Inflammatory macrophage treated with lipopolysaccharide for 4 hours (primary cell): ENCODE measurements at places on chromosomes 11 and 22.

DNA sequence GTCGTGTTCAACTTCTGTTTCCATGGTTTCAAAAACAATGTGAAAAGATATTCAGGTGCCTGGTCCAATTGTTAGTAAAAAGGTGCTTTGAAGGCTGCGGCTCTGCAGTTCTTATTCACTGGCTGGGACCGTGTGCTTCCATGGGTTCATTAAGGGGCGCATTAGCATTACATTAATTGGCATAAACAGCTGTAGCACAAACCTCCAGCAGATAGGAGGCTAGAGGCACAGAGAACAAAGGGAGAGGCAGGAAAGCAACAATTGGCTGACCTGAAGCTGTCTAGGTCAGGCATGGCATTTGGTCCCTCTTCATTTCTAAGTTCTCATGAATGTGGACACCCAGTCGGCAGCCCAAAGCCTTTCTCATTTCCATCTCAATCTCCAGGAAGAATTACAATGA, 16.6 kb downstream of the PAK1 start:
- no peak for DNase-seq

DNA sequence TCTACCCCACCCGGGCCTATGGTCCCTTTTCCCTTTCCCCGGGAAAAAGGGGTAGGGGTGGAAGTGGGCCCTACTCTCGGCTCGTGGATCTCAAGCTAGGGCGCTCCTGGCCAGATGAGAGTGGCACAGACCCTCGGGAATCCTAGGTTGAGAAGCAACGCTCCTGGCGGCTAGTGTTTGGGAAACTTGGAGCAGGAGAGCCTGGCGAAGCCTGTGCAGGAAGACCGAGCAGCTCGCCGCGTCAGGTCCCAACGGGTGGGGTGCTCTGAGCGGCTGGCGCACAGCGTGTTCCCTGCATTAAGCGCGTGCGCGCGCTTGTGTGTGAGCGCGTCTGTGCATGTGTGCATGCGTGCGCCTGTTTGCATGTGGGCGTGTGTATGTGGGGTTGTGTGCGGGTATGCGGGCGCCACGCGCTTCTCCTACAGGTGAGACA, 7.1 kb upstream of the FLI1 start:
- peak; percentile 16 for DNase-seq

DNA sequence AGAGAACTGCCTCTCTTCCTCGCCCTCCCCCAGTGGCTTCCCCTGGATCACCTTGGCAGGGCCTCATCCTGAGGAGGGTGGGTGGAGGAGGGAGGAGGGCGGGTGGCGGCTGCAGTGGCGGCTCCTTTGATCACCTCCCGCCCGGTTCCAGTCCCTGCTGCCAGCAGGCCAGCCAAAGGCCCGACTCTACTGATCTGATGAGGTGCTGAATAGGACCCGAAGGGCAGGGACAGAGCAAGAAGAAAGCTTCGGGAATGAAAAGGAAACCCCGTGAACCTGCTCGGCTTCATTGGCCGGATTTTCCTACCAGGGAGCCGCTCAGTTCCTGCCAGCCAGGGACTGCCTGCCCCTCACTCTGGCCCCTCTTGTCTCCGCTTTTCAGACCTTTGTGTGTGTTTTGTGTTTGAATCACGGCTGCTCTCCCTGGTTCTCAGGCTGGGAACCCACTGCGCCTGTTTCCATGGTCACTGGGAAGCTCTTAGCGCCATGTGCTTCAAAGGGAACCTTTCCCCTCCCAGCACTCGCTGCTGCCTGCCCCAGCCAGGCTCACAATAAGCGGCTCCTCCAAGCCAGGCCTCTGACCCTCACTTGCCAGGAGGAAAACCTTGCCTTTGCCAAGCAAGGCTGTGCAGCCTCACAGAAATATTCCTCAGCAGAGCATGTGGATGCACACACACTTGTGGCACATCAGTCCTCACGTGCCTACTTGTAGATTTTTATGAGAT, 56.8 kb downstream of the C22orf31 start:
- DNase-seq: no peak

DNA sequence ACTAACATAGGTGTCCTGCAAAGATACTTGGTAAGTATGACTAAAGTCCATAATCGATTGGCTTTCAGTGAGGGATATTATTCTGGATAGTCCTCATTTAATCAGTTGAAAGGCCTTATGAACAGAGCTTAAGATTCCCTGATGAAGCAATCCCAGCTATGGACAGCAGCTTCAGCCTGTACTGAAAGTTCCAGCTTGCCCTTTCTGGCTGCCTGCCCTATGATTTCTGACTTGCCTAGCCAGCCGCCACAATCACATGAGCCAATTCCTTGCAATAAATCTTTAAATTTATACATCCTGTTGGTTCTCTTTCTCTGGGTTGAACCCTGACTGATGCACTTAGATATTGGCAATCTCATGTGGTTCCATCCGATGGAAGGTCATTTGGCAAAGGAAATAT, 759.0 kb upstream of the API5 start:
- no peak for DNase-seq

GRCh38 chr11:84022695-84023094, 736.5 kb upstream of the CCDC90B start:
- no peak for DNase-seq

DNA sequence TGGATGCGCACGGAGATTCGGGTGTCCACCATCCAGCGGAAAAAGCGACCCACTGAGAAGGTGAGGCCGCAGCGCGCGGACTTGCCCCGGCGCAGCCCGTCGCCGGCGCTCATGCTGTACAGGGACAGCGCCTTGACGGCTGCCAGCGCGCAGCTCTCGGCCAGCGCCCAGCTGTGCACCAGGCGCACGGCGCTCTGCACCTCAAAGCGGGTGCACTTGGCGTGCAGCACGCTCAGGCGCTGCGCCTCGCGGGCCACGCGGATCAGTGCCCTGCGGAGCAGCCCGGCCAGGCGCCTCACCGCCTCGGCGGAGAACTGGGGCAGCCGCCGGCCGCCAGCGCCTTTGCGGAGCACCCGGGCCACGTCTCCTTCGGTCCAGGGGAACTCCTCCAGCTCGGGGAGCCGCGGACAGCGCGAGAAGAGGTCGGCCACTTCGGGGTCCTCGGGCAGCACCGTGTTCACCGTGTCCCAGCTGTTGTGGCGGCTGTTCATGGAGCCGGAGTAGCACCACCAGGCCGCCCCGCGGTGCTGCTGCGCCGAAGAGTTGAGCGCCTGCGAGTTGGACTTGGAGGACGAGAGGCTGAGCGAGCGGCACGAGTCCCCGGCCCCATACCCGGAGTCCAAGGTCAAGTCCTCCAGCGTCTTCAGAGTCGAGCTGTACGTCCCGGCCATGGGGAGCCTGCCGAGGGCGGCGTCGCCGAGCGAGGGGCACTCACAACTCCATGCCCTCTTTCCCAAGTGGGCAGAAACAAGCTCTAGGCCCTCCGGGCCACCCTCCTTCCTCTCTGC, 703 bp downstream of the ABTB2 start:
- peak; percentile 54 for DNase-seq

- no peak for DNase-seq
Measured at GRCh38 chr11:119344291-119345010, 2.1 kb downstream of the MFRP start.

DNA sequence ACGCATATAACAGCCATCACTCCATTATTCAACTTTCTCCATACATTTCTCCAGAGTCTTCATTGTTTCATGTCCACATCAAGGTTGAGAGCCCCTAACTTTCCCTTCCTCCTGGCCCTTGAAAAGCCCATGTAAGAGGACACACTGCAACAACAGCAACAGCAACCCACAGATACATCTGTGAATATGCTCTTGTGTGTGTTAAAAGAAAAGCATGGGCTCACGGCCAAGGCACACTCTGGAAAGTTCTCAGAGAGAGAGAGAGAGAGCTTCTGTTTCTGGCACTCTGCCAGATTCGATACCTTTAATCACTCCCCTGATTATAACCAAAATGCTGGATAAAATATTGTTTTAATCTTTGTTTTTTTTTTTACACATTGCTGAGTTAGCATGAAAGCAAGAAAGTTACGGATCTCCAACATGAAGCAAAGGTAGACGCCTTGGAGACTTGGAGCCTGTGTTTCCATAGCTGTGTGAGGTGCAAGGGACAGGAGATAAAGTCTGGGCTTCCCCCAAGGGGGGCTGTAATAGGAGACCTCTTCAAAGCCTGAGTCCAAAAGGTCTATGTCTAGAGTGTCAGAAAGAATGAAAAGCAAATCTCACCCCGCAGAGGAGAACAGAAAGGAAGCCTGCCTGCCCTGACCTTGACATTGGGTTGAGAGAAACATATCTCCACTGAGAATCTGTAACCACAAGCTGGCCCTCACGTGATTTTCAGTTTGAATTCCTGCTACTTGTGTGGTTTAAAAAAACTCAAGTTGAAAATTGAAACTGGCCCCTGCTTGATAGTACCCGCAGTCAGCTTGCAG, 33.7 kb upstream of the MPPED1 start:
- peak; percentile 23 for DNase-seq

- no peak for DNase-seq
Measured at GRCh38 chr22:33180356-33180755, 122.2 kb upstream of the SYN3 start.

DNA sequence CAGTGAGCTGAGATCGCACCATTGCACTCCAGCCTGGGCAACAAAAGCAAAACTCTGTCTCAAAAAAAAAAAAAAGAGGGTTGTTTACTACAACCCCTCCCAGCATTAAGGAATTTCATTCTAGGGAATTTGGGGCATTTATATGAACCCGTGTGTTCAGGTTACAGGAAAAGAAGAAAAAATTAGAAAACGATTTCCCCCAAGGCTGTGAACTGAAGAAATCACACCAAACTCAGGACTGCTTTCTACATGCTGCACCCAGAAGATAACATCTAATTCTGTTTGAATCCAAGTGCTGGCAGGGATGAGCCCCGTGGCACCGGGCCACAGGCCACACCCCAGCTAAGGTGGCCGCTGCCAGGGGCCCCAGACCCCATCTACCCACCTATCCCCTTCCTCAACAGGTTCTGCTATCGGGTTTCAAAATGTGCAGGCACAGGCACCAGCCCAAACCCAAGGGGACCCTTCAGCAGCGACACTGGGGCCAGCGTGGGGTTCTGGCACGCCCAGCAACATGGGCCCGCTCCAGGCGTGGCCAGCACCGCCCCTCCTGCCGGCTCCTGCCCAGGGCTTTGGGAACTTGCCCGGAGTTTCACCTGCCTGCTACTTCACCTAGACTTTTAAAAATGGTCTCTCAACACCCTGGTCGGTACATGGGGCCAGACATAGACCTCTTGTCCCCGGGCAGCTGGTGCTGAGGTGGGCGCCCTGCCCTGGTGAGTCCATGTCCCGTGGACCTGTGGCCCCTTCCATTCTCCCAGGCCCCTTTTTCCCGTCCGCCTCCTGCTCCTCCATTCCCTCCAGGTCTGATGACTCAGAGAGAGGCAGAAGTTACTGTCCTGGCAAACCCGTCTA, 11.8 kb downstream of the CELSR1 start:
- no peak for DNase-seq

DNA sequence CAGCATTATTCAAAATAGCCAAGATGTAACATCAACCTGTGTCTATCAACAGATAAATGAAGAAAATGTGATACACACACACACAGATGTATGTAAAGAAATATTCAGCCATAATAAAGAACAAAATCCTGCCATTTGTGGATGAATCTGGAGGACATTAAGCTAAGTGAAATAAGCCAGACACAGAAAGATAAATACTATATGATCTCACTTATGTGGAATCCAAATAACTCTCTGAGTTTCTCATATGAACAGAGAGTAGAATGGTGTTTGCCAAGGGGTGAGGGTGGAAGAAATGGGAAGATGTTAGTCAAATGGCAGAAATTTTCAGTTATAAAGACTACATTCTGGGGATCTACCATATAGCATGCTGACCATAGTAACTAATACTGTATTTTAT, 224.2 kb downstream of the GUCY1A2 start:
- DNase-seq: no peak

GRCh38 chr22:46501701-46502100, 35.7 kb downstream of the CELSR1 start:
- peak; percentile 58 for DNase-seq

DNA sequence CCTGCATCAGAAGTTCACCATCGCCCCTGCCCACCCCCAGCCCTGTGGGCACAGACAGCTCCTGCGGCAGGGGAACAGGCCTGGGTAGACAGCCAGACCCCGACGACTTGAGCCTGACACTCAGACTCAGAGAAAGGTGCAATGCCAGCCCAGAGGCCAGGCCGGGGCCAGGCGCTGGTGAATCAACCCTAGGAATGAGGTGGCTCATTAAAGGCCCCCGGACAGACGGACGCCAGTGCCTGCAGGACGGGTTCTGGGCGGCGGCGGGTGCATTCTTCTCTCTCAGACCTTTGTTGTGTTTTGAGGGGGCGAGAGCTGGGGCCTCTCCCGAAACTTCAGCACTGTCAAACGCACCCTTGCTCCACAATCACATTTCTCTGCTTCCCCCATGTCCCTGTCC, 5.6 kb downstream of the OVOL1 start:
- DNase-seq: no peak

- DNase-seq: no peak
Measured at GRCh38 chr22:17970201-17970708, 54.1 kb downstream of the MICAL3 start.

DNA sequence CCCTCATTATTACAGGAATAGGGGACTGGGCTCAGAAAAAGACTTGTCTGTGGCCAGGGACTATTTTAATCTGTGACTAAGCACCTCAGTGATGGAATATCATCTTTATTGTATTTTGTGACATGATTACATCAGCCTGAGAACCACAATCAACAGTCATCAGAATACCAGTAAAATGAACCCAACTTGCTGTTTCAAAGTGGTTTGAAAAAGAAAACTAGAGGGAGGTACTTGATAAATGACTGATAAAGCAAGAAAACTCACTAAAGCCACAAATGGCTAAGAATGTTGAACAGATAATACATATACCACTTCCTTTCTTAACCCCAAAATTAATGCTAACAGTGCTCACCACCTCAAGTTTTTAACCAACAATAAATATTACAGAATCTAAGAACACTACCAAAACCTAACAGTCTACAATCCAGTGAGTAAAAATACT, 155.7 kb downstream of the ATG16L2 start:
- DNase-seq: peak; percentile 69

DNA sequence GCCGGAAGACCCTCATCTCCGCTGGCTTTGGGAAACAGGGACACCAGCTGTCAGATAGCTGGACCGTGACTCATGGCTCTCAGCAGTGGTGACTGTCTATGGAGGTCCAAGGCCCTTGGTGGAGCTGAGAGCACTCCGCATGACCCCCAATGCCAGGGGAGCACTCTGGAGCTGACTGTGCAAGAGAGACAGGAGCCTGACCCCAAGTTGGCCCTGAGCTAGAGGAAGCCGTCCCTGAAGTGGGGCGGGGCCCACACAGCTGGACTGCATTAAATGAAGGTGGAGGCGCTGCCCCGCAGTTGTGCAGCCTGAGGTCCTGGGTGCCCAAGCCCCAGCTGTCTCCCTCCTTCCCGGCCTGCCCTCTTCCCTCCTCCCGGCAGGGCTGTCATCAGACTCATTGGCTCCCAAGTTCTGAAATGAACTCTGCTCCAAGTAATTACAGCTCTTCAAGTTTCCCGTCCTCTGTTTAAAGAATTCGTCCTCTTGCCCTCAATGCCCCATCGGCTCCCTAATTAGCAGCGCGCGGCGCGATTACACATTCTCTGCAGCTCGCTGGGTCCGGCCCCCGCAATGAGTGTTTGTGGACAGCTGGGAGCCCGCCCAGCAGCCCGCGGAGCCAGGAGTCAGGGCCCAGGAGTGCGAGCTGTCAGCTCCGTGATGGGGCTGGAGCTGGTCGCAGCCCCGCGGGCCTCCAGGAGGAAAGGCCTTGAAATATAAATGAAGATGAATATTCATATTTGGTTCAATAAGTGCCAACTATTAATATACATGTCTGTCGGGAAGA, 93.2 kb upstream of the LMO1 start:
- DNase-seq: no peak
